DMS53 (cell line): ENCODE measurements at places on chromosomes 13 and 19.
A peak's percentile ranks its signal among the peaks of the same experiment; 100 is the strongest.

- DNase-seq = no peak
Measured at GRCh38 chr19:50568728-50569698, 778 bp upstream of the LRRC4B start.

- peak; percentile 56 for DNase-seq
Measured at GRCh38 chr13:94620286-94620896, 18.7 kb downstream of the GPR180 start.

GRCh38 chr19:23665651-23666410 is 21.2 kb downstream of the ZNF675 start:
- no peak for DNase-seq

- DNase-seq = no peak
Measured at GRCh38 chr13:109715902-109716301, 70.5 kb downstream of the IRS2 start.

DNA sequence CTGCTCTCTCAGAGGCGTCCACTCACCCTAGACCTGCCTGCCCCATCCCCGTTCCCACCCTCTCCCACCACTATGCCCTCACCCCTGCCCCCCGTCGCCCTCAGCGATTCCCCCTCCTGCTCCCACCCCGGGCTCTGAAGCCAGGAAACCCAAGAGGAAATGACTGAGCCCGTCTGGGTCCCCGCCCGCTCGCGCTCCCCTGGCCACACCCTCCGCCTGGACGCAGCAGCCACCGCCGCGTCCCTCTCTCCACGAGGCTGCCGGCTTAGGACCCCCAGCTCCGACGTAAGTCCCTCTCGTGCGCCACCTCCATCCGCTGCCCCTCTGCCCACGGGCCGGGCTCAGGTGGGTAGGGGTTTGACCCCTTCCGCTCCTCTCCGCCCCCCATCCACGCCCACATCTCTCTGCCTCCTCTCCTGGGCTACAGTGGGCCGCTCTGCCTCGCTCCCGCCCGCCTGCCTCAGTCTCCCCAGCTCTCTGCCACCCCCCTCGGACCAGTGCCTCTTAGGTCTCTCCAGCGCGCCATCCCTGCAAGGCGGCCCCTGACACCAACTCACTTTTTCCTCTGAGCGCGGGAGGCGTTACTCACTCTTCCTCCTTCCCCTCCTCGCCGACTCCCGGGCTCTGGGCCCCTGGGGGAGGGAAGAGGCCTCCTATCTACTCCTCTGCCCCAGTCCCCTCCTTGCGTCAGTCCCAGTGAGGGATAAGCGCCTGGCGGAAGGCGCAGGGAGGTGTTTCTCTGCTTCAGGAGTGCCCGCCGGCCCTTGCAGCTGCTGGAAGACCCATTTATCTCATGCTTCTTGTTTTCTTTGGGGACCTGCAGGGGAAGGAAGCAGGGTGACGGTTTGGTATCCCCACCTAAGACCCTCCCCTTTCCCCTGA is at the start of gene FXYD5:
Gene FXYD5, plus strand, starts transcription at position 211 of the 882 bp plus-strand sequence. CDS start 816 bp downstream, outside the sequence.
- peak; percentile 86 for DNase-seq

DNA sequence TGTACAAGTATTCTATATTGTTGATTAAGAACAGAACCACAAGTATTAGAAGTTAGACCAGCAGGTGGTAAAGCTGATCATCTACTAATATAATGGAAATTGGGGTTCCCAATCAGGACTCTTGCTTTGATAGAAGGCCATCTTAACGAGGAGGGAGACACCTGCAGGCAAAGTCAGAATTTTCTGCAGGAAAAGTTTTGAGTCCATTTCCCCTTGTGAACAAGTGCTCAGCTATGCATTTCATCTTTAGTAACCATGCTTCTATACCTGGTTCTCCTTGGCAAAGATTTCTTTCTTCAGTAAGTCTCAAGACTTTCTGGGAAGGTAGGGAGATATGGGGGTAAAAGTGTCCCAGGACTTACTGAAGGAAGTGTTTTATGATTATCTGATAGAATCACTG is 36.1 kb upstream of the USPL1 start:
- DNase-seq = peak; percentile 25

- DNase-seq = peak; percentile 41
Measured at GRCh38 chr19:13689085-13689484, 75.2 kb upstream of the MRI1 start.

DNA sequence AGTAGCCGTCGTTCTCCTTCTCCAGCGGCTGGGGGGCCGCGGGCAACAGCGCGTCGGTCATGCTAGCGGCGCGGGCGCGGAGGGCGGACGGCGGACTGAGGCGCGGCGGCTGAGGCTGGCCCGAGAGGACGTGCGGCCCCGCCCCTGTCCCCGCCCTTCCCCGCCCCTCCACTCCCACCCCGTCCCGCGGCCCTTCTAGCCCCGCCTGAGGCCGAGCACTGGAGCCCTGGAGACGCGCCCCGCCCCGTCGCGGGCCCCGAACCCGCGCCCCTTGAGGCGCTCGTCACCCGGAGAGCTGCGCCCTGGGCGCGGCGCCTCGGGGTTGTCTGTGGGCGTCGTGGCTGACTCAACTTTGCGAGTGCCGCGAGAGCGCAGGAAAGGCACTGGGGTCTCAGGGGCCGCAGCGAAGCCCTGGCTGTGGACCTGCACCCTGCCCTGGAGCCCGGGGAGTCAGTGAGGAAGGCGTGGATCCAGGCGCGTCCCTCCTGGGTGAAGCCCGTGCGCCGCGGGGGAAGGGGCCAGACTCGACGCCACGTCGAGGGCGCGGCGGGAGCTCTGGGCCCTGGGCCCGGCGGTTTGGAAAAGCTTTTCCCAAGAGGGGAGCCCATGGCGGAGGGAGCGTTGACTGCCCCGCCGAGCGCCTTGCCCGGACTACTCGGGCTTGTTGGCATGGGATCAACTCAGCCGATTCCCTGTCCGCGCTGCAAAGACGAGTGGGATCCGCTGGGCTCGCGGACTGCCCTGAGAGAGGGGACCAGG is at the start of gene RHPN2:
Gene RHPN2, minus strand, starts transcription at position 97 of the 759 bp plus-strand sequence. Its CDS starts 36 bp downstream, at position 61.
- DNase-seq = peak; percentile 93

GRCh38 chr19:30886222-30886621 is 463.0 kb downstream of the TSHZ3 start:
- DNase-seq = no peak
